ENCODE measurements at places on chromosomes 3 and 15.

DNA sequence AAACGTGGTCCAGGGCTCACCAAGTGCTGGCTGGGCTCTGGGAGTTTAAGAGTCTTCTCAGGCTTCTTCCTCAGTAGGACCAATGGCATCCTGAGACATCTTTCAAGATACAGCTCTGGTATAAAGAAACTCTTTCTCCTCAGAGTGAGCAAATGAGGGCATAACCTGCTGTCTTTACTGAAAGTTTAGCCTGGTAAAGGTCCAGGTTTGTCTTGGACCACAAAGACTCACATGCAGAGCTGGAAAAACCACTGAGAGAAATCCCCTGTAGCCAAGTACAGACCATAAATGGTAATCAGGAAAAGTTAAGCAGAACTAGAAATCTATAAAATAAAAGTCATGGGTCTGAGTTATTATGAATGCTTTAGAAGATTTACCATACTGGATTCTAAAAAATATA, 23.1 kb downstream of the CD47 start:
- DNase-seq, result no peak

DNA sequence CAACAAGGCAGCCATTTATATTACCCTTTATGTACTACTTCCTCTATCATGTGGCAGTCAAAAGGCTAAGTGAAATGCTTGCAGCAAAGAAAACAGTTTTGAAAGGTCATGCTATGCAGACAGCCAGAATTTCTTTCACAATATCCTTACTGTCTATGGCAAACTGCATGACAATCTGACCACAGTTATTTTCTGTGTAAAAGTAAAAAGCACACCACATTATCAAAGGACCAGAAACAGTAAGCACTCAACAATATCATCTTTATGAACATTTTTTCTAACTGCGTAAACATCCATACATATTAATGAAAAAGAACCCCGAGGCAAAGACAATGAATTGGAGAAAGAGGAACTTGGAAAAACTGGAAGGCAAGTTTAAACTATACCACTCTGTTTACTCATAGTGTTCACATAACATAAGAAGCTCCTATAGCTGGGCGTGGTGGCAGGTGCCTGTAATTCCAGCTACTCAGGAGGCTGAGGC, 47.9 kb downstream of the PIK3CB start:
- DNase-seq, result no peak

DNA sequence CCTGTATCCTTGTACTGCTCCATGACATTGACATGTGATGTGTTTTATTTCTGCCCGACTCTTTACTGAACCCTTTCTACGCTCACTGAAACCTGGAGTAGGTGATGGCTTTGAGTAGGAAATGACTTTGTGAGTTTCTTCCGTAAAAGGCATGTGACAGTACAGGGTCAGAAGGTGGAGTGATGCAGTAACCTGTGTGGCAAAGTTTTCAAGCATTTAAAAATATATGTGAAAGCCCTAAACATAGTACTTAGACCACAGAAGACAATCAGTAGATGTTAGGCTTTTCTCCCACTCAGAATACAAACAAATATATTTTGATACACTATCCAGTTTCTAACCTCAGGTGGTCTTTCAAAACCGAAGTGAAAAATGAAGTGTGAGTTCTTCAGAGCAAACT, 31.3 kb upstream of the SACM1L start:
- no peak for DNase-seq

- no peak for DNase-seq
These were observed 91.5 kb upstream of the ACP3 start for GRCh38 chr3:132225664-132226063.

DNA sequence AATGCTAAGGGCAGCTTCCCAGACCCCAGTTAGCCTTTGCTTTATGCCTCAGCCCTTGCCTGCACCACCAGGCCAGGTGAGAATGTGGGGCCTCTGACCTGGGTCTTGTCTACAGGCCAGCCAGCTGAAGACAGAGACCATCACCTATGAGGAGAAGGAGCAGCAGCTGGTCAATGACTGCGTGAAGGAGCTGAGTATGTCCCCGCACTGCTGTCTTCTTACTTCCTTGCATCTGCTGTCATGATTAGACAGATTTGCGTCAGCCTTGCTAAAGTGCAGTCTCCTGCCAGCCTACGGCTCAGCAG, 74.6 kb downstream of the CCK start:
- DNase-seq, result no peak

DNA sequence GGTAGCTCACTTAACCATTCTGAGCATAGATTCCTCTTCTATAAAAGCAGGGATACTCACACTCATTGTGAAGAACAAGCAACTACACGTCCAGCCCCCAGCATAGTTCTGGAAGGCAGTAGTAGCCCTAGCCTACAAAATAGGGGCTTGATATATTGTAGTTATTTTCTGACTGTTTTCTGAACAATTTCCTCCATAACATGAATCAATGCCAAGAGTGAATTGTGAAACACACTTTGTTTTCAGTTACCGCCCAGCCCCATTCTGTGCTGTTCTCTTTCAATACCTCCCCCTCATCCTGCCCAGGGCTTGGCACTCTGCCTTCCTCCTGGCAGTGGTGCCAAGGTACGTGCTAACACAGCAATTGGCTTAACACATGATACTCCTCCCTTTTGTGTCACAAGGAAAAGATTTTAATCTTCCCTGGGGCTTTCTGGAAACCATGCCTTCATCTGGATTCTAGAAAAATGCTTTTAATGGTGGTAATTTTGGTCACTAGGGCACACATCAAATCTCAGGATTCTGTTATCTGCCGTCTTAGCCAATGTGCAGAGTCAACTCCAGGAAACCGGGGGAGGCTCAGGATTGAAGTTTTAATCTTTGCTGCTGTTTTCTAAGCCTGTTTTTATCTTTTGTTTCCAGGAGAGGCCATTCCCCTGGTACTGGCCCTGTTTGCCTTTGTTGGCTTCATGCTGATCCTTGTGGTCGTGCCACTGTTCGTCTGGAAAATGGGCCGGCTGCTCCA, 37.2 kb downstream of the IL20RB start:
- no peak for DNase-seq

GRCh38 chr15:94417501-94418293, 186.3 kb downstream of the MCTP2 start:
- DNase-seq, result no peak

DNA sequence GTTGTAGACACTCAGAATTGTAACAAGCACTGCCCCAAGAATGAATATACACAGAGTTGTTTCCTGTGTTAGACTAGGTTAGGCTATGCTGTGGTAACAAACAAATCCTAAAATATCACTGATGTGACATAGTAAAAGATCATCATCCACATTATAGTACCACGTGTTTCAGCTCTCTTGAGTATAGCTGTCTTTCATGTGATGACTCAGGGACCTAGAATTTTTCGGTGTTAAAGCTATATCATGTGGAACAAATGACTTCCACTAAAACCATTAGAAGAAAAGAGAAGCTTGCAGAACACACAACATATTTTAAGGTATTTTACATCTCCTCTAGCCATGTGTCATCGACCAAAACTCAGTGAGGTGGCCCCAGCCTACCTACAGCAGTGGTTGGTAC, 307.9 kb upstream of the RBMS3 start:
- DNase-seq, result no peak

DNA sequence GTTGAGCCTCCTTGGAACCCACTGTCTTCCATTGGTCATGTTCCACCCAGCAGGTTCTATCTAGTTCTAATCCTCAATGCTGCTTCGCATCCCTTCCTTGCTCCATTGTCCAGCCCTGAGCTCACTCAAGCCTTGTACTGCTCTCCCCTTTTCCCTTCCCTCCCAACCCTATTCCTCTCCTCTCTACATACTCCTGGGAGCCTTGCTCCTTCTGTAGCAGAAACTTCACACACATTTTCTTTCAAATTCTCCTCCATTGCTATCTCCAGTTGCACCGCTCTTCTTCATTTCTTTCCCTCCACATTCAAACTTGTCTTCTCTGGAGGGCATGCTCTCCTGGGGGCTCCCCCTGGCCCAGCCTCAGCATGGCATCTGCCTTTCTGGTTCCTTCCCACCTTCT, 14.5 kb downstream of the NR1I2 start:
- no peak for DNase-seq

DNA sequence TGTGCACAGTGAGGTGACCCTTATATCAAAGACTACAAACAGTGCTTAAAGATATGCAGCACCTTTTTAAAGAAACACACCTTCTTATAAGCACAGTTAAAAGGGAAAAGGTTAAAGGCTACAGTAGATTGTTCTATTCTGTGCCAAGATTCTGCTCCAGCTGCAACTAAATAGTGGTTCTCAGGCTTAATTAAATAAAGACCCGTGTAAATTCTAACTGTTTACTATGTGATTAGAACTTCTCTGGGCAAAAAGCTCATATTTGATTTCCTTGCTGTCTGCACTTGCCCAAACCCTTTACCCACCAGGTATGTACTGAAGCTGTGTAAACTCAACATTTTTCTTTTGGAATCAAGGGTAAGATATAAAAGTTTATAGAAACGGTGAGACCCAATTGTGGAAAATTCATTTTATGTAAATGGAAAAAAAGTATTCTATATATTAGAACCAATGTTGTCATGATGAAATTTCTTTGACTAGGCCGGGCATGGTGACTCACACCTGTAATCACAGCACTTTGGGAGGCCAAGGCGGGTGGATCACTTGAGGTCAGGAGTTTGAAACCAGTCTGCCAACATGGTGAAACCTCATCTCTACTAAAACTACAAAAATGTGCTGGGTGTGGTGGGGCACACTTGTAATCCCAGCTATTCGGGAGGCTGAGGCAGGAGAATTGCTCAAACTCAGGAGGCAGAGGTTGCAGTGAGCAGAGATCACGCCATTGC, 230.6 kb downstream of the MECOM start:
- no peak for DNase-seq

DNA sequence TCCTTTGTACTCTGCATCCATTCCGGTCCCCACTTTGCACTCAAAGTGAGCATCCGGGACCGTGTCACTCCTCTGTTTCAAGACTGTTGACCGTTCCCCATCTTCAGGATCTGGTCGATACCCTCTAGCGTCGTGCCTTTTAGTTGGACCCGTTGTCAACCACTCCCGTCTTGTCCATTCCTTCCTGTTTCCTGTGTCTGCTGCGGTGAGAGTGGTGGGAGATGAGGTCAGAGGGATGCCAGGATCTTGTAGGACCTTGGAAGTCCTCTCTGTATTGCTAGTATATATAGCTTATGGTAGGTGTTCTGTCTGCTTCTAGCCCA, 624 bp downstream of the BRK1 start:
- no peak for DNase-seq

GRCh38 chr3:38490281-38491030, 5.7 kb upstream of the EXOG start:
- no peak for DNase-seq

- no peak for DNase-seq
These were observed 124.0 kb upstream of the EPHA3 start for GRCh38 chr3:88983458-88983857.

GRCh38 chr15:85479071-85479647, 98.8 kb downstream of the AKAP13 start:
- no peak for DNase-seq

GRCh38 chr15:99565049-99565298, 810 bp upstream of the MEF2A start:
- DNase-seq, result no peak

- DNase-seq, result no peak
These were observed 7.6 kb upstream of the THBS1 start for GRCh38 chr15:39573287-39573686.

DNA sequence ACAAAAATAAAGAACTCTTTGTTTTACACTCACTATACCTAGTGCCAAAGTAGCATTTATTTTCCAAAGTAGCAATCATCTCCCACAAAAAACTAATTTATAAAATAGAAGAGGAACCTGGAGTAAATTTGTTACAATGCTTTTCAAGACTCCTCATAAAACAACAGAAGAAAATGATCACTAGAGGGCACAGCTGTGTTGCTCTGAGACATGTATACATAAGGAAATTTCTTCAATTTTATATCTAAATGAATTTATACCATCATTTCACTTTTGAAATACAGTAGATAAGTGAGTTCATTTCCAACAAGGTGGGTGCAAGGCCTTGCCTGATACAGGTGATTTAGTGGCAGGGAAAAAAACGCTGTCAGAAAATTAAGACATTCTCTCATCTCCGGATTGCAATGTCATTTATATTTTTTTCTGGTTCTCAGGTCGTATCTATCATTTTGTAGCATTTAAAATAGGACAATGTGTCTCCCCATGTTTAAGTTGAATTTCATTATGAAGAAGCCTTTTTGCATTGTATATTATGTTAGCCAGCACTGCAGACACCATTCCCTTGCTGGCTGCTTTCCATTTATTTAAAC, 25.3 kb upstream of the ARHGEF26 start:
- no peak for DNase-seq

- no peak for DNase-seq
These were observed 93.8 kb upstream of the ICE2 start for GRCh38 chr15:60572541-60573421.

GRCh38 chr15:42089942-42090341, 4.4 kb downstream of the PLA2G4D start:
- DNase-seq, result no peak

DNA sequence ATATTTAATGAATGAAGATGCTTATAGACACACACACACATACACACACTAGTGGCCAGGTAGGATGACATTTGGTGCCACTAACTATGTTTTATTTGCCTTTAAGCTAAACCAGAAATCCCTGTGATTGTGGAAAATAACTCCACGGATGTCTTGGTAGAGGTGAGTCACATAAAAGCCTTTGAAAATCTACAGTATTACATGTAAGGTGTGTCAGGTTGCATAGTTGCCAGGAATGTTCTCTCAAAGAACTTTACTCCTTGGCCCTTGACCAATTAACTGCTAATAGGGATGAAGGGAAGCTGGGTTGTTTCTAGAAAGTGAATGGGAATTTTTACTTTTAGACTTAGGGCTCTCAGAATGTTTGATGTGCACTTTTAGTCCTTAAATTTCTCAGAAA, 9.9 kb downstream of the ZBED2 start:
- DNase-seq, result no peak

- DNase-seq, result no peak
These were observed 104.2 kb downstream of the MAP4 start for GRCh38 chr3:47912006-47912504.

All from CD4-positive, alpha-beta T cell treated with Interleukin-6 at 100 ng/mL for 8 hours (primary cell).